Central memory CD4-positive, alpha-beta T cell (primary cell): ENCODE measurements at places on chromosomes 2 and 18.
A peak's percentile ranks its signal among the peaks of the same experiment; 100 is the strongest.

DNA sequence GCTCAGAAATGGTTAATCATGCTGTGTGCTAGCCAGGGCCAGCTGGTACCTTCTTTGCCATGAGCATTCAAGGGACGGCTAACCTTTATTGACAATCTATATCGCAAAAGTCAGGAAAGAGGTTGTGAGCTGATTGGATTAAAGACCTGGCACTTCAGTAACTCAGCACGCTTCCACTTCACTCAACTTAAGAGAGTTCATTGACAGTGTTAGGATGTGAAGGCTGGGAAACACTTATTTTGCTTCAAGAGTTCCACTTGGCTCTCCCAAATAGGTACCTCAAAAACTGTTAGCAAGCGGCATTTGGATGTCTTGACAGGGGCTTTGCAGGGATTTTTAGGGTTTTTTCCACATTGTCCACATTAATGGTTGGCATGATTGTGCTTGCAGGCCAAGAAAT is 25.1 kb upstream of the TXNDC2 start:
- no peak for DNase-seq

DNA sequence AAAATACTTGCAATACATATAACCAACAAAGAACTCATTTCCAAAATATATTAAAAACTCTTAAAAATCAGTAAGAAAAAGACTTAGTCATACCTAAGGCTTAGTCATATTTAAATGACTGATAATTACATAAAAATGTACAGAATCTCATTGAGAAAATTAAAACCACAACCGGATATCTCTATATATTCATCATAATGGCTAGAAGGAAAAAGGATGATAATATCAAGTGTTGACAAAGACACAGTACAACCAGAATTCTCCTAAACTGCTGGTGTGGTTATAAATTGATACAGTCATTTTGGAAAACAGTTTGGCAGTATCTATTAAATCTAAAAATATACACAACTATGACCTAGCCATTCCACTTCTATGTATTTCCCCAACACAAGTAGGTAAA is 27.1 kb upstream of the IHH start:
- DNase-seq: no peak

- no peak for DNase-seq
These were observed 13.7 kb upstream of the LTBP1 start for GRCh38 chr2:32932825-32933755.

DNA sequence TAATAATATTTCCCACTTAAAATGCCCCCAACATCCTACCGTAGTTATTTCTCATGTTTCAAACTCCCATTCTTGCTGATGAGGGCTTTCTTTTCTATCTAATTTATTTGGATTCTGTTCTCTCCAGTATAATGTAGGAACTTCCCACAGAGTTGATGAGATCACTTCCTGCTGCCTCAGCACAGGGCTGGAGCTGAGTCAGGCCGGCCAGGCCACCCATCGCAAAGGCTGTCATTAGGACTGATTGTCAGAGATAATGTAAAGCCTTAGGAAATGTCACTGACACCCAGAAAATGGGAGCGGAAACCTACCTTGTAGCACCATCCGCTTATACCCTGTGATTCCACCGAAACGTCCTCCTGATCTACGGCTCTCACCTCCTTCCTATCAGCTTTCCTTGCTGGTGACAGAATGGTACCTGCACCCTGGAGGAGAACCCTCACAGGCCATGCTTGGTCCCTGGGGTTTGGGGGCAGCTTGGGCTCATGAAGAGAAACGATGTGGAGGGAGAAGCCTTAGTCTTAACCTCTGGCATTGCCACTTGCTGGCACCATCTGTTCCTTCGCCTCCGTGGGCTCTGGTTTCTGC is 672.8 kb upstream of the ID2 start:
- no peak for DNase-seq

- DNase-seq: no peak
These were observed 418.2 kb upstream of the ZEB2 start for GRCh38 chr2:144937910-144938709.

GRCh38 chr2:113076954-113077669 is 9.3 kb downstream of the IL1F10 start:
- no peak for DNase-seq

DNA sequence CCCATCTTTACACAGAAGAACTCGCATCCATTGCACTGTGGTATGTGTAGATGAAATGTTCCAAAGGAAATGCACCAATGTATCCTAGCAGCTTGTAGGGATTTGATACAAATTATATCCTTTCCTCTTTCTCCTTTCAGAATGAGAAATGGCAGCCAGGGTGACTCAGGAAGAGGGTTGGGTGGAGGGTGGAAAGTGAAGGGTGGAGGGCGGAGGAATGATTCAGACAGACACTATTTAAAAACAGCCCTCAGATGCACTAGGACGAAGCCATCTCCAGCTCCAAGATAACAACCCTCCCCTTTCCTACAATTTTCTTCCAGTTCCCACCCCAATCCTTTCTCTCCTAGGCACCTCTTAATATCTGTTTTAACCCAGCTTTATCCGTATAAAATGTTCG is 96.2 kb upstream of the STK39 start:
- DNase-seq: no peak

- DNase-seq: no peak
These were observed 332.0 kb downstream of the CYRIA start for GRCh38 chr2:16333681-16334080.

GRCh38 chr2:61158356-61158955 is 3.5 kb upstream of the C2orf74 start:
- no peak for DNase-seq

GRCh38 chr2:178397002-178397605 is 53.9 kb downstream of the PRKRA start:
- peak; percentile 23 for DNase-seq

GRCh38 chr2:31693882-31694281 is 113.1 kb upstream of the SRD5A2 start:
- no peak for DNase-seq

- no peak for DNase-seq
These were observed 48.1 kb downstream of the LHCGR start for GRCh38 chr2:48707466-48707865.

DNA sequence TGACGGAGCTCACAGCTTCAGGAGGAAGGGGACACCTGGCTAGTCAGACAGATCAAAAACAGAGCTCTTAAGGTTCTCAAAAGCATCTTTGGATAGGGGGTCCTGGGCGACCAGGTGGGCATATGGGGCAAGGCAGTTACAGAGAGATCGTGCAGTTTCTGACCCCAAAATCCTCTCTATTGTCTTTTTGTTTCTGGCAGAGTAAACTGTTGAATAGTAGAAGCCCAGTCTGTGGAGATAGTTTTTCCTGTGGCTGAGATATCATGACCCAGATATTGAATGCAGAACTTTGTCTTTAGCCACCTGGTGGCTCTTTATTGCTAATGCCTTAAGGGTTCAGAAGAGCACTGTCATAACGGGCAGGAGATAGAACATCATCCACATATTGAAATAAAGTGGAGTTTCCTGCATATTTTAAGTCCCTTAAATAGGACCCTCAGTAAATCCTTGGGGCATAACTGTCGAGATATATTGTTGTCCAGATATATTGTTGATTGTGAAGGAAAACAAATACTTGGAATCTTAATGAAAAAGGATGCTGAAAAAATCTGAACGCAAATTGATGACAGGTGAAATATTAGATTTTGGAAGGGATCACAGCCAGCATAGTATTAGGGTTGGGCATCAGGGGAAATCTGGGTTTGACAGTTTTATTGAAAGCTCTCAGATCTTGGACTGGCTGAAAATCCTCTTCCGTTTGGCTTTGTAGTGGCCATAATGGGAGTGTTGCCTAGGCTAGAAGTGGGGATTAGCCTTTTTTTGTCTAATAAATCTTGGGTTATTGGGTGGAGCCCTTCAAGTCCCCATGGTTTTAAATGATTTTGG is 14.1 kb upstream of the ZDBF2 start:
- no peak for DNase-seq

- no peak for DNase-seq
These were observed 56.0 kb downstream of the DCDC2C start for GRCh38 chr2:3759331-3759730.

GRCh38 chr2:210839450-210839849 is 283.1 kb downstream of the CPS1 start:
- DNase-seq: no peak

- no peak for DNase-seq
These were observed 102.2 kb downstream of the INSIG2 start for GRCh38 chr2:118190474-118190873.

GRCh38 chr2:133444465-133444864 is 123.8 kb downstream of the NCKAP5 start:
- DNase-seq: no peak

DNA sequence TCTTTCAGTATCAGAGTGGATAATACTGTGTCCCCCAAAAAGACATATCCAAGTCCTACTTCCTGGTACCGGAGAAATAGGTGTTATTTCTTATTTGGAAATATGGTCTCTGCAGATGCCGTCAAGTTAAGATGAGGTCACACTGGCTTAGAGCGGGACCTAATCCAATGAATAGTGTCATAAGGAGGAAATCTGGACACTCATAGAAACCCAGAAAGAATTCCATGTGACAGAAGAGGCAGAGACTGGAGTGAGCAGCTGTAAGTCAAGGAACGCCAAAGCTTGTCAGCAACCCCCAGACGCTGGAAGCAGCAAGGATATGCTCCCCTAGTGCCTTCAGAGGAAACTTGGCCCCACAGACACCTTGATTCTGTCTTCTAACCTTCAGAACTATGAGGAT is 69.8 kb downstream of the CCBE1 start:
- no peak for DNase-seq

- no peak for DNase-seq
These were observed 925.7 kb downstream of the EPHA4 start for GRCh38 chr2:220646424-220646823.

- DNase-seq: no peak
These were observed 11.8 kb downstream of the MAPRE3 start for GRCh38 chr2:26982102-26982742.

DNA sequence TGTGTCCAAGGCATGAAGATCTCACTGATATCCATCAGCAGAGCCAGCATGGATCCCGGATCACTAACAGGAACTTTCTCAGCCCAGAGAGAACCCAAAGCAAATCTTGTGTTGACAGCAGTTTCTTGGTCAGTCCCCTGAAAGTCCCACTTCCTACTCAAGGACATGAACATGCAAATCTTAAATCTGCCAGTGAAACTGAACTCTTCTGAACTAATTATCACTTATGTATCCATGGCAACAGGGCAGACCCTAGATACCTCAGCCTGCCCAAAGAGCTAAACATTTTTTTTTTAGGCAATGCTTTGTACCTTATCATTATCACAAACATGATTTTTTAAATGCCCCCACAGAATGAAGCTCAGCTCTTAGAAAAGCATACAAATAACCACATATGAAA is 127.8 kb upstream of the DDX18 start:
- no peak for DNase-seq

DNA sequence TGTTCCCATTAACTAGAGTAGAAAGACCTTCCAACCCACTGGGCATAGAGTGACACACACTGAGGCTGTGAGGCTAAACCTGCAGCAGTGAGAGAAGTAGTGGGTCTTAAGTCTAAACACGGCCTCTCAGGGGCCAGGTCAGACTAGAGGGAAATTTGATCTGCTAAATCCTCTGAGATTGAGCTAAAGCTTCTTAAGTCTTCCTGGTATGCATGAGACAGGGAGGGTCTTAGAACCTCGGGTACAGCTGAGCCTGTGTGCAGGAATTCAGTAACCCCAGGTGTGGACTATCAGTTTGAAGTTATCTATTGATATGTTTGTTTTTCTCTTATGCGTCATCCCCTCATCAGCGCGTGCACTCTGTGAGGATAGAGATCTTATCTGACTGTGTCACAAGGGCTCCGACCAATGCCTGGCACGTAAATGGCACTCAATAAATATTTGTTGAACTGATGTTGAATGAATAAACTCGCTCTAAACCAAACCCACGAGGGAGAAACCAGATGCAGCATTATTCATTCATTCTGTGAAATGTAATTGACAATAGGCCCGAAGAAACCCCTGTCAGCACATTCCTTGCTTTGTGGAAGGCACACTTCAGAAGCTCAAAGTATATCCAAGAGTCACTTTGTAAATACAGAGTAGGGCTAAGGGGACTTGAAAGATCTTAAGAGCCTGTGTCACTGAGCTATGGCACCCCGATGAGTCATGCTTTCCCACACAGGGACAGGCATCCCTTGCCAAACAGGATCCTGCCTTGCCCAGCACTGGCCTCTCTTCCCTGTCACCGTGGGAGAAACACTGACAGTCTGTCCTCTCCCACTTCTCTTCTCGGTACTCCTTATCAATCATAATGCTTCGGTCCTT is 21.7 kb upstream of the RAB10 start:
- DNase-seq: no peak

- DNase-seq: no peak
These were observed 109.4 kb downstream of the ZFP36L2 start for GRCh38 chr2:43116988-43117387.

GRCh38 chr2:239329972-239330572 is 70.7 kb downstream of the HDAC4 start:
- DNase-seq: no peak

DNA sequence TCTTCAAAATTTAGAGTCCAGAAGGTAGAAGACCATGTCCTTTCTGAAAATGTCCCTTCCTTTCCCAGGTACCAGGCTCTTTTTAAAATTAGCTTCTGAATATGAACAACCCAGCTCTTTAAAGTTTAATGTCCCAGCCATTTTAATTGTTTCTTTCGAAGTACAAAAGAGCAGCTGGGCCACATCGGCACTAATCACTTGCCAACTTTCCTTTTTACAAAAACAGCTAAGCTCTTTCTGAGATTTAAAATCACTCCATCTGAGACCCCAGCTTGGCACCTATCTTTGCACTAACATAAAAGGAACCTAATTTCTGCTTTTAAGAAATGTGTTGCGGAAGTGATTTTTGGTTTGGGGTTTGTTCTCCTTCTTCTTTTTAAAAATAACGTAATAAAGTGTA is 2.6 kb downstream of the BOD1L2 start:
- no peak for DNase-seq

- DNase-seq: peak; percentile 3
These were observed 32.7 kb upstream of the ABCA12 start for GRCh38 chr2:215171151-215171550.

DNA sequence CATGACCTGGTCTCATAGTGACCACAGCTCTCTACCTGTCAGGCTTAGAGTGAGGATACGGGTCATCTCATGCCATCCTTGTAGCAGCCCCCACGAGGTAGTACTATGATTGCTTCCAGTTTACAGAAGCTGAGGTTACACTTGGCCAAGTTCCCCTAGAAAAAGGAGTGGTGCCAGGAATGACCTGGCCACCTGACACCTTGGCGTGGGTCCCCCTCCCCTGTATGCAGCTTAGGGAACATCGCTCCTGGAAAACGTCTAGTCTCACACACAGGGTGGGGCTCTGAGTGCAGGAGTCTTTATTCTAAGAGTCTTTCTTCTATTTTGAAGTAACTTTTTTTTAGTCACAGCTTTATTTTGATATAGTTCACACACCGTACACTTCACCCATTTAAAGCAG is 14.8 kb downstream of the NPPC start:
- no peak for DNase-seq

DNA sequence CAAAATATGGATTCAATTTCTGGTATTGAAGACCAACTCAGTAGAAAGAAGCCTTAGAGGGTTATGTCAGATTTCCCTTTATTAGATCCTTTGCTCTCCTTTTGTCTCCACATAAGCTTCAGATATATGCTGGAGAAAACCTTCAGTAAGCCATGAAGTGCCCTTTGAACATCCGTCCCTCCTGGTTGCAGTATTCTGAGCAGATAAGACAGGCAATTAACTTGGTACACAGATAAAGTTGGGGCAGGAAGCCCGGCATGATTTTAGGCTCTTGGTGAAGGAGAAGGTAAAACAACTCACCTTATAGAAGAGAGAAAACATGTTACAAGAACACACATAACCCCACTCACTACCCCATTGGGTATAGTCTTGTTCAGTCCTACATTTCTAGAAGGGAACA is 76.4 kb downstream of the SRD5A2 start:
- DNase-seq: no peak
